ENCODE measurements at places on chromosomes 4 and X.

DNA sequence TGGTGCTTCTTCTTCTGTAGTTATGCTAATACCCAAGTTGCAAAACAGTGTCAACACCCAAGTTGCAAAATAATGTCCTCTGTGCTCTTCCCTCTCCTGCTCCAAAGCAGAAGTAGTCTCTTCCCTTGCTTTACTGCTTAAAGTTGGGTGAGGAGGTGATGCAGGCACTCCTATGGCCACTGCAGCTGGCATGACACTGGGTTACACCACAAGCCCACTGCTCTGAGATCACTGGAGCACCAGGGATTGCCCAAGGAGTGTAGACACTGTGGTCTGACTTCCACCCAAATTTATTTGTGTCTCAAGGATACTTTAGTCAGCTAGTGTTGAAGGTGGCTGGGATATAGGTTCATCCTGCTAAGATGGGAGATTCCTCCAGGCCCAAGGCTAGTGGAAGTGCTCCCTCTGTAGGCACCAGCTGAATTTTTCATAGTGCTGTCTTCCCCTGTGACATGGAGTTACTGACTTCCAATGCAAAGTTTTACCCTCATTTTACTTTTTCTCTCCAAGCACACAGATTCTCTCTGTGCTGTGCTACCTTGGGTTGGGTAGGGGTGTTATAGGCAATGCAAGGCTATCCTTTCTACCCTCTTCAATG is 196.2 kb upstream of the TENT5D start:
- no peak for DNase-seq

DNA sequence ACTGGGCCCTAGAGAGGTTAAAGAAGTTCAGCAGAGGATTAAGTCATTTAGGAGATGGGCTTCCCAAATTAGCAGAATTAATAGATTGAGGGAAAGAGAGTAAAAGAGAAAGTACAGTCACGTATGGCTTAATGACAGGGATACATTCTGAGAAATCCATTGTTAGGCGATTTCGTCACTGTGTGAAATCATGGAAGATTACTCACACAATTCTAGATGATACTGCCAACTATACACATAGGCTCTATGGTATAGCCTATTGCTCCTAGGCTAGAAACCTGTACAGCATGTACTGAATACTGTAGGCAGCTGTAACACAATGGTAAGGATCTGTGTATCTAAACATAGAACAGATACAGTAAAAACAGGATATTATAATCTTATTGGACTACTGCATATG is 180.6 kb downstream of the RNF150 start:
- no peak for DNase-seq

- DNase-seq: no peak
Measured at GRCh38 chrX:19152762-19153161, 30.5 kb upstream of the ADGRG2 start.

DNA sequence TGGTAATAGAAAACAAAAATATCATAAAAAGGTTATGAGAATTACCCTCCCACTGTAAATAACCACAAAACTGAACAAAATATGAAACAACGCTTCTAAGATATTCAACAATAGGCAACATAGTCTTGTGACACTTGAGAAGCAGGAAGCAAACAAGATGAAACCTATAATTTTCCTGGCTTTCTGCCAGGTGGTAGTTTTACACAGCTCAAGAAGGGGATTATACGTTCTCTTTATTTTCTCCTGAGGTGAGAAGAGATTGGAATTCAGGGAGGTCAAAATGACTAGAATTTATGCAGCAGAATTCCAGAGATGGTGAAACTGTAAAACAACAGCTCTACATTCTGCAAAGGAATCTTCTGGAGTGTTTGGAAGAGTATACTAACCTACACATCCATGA is 186.0 kb downstream of the HHIP start:
- DNase-seq: no peak

DNA sequence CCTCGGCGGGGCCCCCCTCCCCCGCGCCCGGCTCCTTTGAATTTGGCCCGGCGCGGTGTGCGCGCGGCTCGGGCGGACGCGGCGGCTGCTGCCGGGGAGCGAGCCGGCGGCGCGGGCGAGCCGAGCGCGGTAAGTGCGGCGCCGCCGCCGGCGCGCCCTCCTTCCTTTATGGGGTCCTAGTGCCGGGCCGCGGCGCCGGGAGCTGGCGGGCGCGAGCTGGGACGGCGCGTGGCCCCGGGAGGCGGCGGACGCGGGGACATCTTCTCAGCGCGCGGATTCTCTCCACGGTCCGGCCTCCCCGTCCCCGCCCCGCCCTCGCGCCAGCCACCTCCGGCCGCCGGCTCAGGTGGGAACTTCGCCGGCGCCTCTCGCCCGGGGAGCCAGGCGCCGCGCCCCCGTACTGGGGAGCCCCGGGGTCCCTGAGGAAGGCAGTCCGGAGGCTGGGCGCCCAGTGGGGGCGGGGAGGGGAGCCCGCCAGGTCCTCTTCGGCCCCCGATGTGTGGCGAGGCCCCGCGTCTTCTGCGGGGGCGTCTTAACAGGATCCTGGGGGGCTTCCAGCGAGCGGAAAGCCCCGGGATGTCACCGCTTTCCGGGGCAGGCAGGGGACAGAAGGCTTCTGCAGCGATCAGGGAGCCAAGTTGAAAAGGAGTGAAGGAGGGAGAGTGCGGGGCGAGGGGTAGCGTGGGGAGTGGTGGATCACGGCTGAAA is 98.4 kb upstream of the TENM3 start:
- DNase-seq: no peak

DNA sequence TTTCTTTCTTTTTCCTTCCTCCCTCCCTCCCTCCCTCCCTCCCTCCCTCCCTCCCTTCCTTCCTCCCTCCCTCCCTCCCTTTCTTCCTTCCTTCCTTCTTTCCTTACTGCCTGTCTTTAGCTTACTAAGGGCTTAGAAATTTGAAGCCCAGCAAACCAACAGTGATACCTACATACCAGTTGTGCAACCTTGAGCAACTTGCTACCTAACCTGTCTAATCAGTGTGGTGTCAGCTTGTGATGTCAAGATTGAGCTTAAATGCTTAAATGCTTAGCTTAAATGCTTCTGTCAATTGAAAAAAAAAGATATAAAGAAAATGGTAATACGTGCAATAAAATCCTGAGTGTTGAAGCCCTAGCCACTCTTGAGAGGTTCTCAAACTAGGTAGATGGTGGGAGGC is 728.6 kb downstream of the TRIML1 start:
- no peak for DNase-seq

DNA sequence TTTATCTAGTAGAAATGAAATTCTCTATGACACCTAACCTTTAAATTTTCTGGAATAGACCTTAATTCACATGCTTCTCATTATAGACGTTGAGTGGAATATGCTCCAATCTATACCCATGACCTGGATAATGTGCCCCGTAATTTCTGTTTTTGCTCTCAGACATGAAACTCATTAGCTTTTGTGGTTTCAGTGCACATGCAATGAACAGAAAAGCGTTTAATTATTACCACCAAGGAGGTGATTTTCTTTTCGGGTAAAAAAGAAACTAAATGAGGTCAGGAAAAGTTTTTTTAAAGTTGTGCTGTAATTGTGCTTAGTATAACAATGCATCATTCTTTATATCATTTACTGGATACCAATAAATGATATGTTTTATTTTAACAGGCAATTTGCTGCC is 1703.9 kb upstream of the TENM3 start:
- DNase-seq: no peak

- no peak for DNase-seq
Measured at GRCh38 chrX:30612250-30612655, 34.7 kb upstream of the TASL start.

DNA sequence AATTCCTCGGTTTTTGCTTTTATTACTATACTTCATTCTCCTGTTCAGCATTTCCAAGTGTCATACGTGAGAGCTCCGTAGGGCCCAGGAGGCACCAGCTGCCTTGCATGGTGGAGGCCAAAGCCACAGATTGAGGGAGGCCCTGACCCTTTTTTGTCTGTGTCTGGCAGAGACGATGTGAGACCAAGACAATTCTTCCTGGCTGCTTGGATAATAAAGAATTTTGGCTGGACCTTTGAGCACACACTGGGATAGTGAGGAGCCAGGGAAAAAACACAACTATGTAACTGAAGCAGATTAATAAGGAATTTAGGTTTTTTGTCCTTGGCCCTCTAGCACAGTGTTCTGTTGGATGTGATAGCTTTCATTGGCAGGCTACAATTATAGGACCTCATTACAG is 161.0 kb downstream of the CPXCR1 start:
- DNase-seq: no peak

GRCh38 chrX:154804261-154804956 is 876 bp downstream of the MPP1 start:
- no peak for DNase-seq

DNA sequence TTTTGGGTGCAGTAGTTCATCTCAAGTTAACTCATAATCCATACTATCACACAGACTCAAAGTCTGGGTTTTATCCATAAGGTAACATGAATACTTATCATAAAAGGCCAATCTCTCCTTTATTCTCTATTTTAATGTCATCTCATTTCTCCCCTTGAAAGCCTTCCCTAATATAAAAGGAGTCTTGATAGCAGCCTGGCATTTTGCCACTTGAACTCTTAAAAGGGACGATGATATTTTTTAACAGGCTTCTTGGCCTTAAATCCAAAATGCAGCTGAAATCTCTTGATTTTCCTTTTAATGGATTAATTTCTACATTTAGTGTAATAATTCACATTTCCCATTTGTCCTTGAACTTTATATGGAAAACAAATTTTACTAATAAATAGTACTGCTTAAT is 8.4 kb upstream of the JCHAIN start:
- no peak for DNase-seq

DNA sequence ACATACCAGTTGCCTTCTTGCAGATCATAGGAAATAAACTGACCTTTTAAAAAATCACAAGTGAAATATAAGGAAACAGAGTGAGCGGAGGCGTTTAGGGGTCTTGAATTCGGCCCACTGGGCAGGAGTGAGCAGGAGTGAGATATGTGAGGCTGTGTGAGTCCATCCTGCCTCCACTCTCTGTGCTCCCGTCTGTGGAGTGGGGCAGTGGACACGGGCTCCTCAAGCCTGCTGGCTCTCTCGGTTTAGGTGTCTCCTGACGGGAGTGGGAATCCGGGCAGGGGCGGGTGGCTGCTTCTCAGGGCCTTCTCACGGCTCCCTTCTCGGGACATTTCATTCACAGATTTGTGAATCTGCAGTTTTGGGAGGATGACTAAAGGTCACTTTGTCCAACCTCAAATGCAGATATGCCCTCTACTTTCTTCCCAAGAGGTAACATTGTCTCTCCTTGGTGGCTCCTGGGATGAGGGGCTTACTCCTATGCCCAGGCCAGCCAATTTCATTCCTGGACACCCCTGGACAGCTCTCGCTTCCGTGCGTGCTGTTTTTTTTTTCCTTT is 27.6 kb downstream of the CYTL1 start:
- no peak for DNase-seq

GRCh38 chrX:10485326-10485725 is 135.1 kb downstream of the MID1 start:
- DNase-seq: no peak

DNA sequence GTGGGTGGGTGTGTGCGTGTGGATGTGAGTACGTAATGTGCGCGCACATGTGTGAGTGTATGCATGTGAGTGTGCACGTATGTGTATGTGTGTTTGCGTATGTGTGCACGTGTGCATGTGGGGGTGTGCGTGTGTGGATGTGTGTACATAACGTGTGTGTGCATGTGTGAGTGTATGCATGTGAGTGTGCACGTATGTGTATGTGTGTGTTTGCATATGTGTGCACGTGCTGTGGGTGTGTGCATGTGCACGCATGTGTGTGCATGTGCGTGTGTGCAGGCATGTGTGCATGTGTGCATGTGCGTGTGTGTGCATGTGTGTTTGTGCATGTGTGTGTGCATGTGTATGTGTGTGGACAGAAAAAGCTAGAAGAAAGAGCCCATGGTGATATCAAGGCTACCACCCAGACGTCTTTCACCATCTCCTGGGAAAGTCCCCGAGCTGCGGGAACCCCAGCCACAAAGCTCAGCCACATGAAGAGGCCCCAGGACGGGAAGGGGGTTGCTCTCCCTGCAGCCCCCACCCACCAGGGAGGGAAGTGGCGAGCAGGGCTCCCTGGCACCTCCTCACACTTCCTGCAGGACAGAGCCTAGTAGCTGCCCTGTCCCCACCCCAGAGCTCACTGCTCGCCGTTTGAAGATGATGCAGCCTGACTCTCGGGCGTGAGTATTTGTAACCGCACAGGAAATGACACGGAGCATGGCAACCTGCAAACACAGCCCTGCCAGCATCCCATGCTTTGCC is 108.3 kb downstream of the DCTD start:
- peak; percentile 43 for DNase-seq

GRCh38 chrX:141945426-141945825 is 41.7 kb downstream of the MAGEC1 start:
- DNase-seq: no peak

- DNase-seq: no peak
Measured at GRCh38 chrX:37640142-37640541, 45.4 kb upstream of the XK start.

DNA sequence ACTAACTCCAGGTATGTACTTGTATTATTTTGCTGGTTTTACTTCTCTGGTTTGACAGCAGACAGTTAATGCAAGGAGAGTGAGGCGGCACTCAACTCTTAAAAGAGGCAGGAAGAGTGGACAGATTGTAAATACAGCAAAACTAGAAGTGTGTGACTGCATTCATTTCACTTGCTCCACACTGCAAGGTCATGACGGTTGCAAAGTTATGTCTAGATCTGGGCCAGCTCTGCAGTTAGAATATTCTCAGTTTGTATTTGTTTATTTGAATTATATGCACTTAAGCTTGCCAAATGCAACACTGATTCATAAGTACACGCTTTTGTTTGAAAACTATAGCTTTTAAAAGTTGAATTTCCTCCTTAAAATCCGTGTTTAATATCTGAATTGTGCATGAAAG is 148.9 kb downstream of the STIM2 start:
- DNase-seq: no peak

DNA sequence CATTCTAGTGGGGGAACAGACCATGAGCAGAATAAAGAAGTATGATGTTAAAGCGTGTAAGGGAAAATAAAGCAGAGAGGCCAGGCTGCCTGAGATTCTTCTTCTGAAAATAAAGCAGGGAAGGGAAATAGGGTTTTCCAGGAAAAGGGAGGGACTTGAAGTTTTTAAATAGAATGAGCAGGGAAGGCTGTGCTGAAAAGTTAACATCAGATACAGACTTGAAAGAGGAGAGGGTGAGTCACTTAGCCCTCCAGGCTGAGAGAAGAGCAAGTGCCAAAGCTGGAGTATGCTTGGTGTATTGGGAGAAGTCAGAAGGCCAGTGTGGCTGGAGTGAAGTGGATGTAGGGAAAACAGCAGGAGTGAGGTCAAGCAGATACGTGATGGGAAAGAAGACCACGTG is 10.0 kb upstream of the PLK4 start:
- no peak for DNase-seq

DNA sequence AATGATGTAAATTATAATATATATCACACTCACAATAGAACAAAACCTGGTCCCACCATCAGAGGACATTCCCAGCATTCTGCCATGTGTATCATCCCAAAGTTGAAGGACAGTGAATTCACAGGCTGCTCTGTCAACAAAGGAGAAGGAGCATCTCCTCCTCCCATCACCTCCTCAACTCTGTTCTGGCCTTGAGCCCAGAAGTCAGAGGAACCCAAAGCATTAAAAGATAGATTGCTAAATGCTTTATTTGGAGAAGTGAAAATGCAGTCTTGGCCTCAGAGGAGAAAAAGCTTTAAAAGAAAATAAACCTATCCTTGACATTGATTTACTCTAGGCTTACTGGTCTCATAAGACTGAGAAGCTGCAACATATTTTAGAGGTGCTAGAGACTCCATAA is 268.8 kb upstream of the RASGEF1B start:
- DNase-seq: no peak

- peak; percentile 21 for DNase-seq
Measured at GRCh38 chrX:18886344-18887161, 97.4 kb downstream of the PHKA2 start.

- DNase-seq: no peak
Measured at GRCh38 chr4:7132730-7133582, 59.4 kb upstream of the SORCS2 start.

GRCh38 chr4:1900087-1900433 is 28.9 kb downstream of the NSD2 start:
- DNase-seq: no peak

Data from stimulated activated CD4-positive, alpha-beta T cell treated with anti-CD3 and anti-CD28 coated beads, Interleukin-15, amount 100 ng/mL, for 48 hours (primary cell).